GM23338 (cell line): ENCODE measurements at places on chromosomes 4 and X. TPM values are rescaled to one million over a fixed set of nuclear protein-coding genes. Genes with fewer than 3 reads are reported as not detected.

DNA sequence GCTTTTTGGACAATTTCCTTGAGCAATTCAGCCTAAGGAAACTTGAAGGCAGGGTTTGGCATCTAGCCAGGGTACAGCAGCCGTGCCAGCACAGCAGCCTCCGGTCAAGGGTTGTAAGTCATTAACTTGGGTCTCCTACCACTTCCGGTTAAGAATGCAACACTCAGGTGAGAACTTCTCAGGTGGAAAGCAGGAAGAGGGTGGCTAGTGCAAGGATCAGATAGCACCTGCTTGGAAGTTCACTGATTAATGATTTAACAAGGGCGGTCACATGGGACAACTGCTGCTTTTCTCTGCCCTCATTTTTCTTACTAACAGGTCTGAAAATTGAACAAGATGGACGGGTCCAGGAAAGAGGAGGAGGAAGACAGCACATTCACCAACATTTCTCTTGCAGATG, 30.1 kb upstream of the SCOC start:
- no peak overlapping the region for H3K27ac ChIP-seq
- no peaks in the 10 kb centered on the region for H3K36me3 ChIP-seq
- H3K4me3 ChIP-seq: no peak overlapping the region
- DNase-seq: no peak

- peaks cover 13% of the 10 kb centered on the region; the same call in 1 of the 2 replicates for H3K36me3 ChIP-seq
- H3K27me3 ChIP-seq: no peaks in the 10 kb centered on the region
- H3K4me1 ChIP-seq: peaks cover under 1% of the 10 kb centered on the region; the same call in 1 of the 2 replicates
- no peak overlapping the region for H3K4me3 ChIP-seq
Measured at GRCh38 chr4:22440999-22441398, 74.9 kb downstream of the ADGRA3 start.

- no peak overlapping the region for H3K27ac ChIP-seq
- no peak overlapping the region for H3K4me3 ChIP-seq
- H3K27me3 ChIP-seq: no peaks in the 10 kb centered on the region
Measured at GRCh38 chr4:72971572-72971971, 97.9 kb downstream of the COX18 start.

- H3K27me3 ChIP-seq: no peaks in the 10 kb centered on the region
- H3K27ac ChIP-seq: no peak overlapping the region
- no peak overlapping the region for H3K4me3 ChIP-seq
- no peak for DNase-seq
- no peaks in the 10 kb centered on the region for H3K36me3 ChIP-seq
Measured at GRCh38 chr4:16183604-16184003, 42.7 kb downstream of the TAPT1 start.

DNA sequence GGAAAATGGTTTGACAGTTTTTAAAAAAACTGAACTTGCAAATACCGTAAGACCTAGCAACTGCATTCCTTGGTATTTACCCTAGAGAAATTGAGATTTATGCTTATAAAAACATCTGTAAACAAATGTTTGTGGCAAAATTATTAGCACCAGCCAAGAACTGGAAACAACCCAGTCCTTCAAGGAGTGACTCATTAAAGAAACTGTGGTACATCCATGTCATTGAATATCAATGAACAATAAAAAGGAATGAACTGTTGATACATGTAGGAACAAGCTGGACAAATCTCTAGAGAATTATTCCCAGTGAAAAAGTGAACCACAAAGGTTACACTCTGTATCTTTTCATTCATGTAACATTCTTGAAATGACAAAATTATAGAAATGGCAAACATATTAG, 240.2 kb upstream of the ADAMTS3 start:
- no peaks in the 10 kb centered on the region for H3K27me3 ChIP-seq
- no peaks in the 10 kb centered on the region; the same call in 1 of the 2 replicates for H3K36me3 ChIP-seq
- H3K4me3 ChIP-seq: no peak overlapping the region
- DNase-seq: no peak

- H3K36me3 ChIP-seq: no peaks in the 10 kb centered on the region
- H3K4me3 ChIP-seq: no peak overlapping the region
- DNase-seq: peak; percentile 18
Measured at GRCh38 chr4:150402871-150403272, 179.1 kb upstream of the MAB21L2 start.

Gene MEPE
- not detected in 2 replicates for polyA plus RNA-seq

Gene MANBA
- polyA plus RNA-seq: 13.2 and 13.5 TPM in 2 replicates

Gene TFDP3
- not detected in 2 replicates for polyA plus RNA-seq
